NCI-H2029 treated with DMSO at 0.1 percent for 48 hours (cell line): ENCODE measurements at places on chromosomes 4 and X.

DNA sequence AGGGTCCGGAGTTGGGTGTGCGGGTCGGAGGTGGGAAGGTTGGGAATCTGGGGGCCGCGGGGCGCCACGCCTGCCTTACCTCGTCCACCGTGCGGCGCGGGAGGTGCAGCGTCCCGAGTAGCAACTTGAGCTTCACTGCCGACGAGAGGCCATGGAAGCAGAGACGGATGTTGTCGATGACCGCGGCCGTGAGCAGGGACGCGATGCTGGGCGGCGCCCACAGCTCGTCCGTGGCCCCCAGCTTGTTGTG, 178 bp downstream of the NELFA start:
- DNase-seq = no peak

GRCh38 chrX:50609796-50610195, 139.2 kb upstream of the DGKK start:
- DNase-seq = no peak

DNA sequence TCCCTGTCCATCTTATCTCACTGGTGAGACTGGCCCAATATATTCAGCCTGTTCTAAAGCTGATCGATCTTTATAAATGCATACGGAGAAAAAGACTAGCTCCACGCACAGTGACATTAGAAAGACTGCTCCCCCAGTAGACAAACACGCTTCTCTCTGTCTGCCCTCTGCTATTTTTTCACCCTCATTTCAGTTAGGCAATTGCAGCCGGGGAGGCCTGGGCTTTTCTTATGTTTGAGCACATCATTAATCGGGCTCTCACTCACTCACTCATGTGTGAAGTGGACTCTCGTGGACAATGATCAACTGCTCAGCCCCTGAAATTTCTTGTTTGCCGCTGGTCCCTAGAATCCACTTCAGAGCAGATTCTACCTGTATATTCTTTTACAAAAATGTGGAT, 824.7 kb upstream of the TENM3 start:
- peak; percentile 32 for DNase-seq

- no peak for DNase-seq
Measured at GRCh38 chrX:109783701-109784079, 50.6 kb upstream of the ACSL4 start.

GRCh38 chrX:119762718-119763117, 4.3 kb downstream of the SOWAHD start:
- DNase-seq = no peak
